Right renal pelvis (tissue), 4 donors: ENCODE measurements at places on chromosomes 2 and 18.

- DNase-seq = no peak
Measured at GRCh38 chr2:3204031-3204821, 173.4 kb downstream of the EIPR1 start.

DNA sequence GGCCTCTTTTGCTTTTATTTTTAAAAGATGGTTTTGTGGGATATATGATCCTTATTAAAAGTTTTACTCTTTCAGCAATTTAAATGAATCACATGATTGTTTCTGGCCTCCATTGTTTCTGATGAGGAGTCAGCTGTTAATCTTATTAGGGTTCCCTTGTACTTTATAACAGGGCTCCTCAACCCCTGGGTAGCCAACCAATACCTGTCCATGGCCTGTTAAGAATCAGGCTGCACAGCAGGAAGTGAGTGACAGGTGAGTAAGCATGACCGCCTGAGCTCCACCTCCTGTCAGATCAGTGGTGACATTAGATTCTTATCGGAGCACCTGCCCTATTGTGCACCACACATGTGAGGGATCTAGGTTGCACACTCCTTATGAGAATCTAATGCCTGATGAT is 45.1 kb upstream of the FAM98A start:
- DNase-seq = no peak

GRCh38 chr18:6959110-6959509 is 158.5 kb downstream of the LAMA1 start:
- no peak for DNase-seq

- DNase-seq = no peak
Measured at GRCh38 chr2:230348787-230349186, 21.8 kb downstream of the SP140L start.

- no peak for DNase-seq
Measured at GRCh38 chr2:46275995-46276394, 21.2 kb upstream of the EPAS1 start.

GRCh38 chr2:159045545-159046454 is 77.4 kb downstream of the TANC1 start:
- no peak for DNase-seq

- DNase-seq = no peak
Measured at GRCh38 chr2:228699400-228699799, 517.9 kb upstream of the SPHKAP start.

DNA sequence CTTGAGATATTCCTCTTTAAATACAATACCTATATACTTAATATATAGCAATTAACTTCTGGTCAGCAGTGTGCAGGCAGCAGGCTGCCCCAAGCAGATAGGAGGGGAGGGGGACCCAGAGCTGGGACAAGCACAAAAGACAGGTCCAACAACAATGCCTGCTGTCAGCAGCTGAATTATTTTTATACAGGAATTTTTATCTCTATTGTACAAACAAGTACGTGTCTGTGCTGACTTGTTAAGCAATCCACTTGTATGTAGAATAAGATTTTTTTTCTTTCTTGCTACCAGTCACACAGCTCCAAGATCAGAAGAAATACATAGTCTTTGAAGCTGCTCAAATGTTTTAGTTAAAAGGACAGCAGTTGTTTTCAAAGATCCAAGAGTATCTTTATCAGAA is 16.7 kb downstream of the BCL11A start:
- DNase-seq = no peak

GRCh38 chr2:103249462-103249861 is 487.6 kb downstream of the TMEM182 start:
- no peak for DNase-seq

GRCh38 chr2:39942950-39943349 is 163.9 kb upstream of the THUMPD2 start:
- DNase-seq = no peak

DNA sequence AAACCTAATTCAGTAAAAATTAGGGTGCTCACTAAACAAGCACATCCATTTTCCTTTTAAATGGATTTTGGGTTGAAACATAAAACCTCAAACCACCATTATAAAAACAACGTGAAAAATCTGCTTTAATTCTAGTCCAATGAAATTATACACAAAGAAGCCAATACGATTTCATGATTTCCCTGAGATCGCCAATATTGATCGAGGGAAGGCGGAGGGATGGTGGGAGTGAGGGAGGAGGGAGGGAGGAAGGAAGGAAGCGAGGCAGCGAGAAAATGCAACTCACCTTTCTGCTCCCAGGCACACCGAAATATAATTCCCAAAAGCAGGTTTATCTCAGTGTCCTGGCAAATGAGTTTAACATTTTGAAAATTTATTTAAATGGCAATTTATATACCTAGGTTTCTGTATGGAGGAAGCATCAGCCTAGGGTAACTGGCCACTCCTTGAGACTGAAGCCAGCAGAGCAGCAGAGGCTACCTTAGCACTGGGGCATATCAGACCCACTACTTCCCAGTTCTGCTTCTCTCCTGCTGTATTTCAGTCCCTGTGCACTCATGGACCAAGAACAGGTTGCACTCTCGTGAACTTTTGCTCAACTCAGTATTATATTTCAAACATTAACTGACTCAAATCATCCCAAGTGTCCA is 2.3 kb upstream of the ONECUT2 start:
- DNase-seq = no peak
